ENCODE measurements at places on chromosomes 1 and 21.

DNA sequence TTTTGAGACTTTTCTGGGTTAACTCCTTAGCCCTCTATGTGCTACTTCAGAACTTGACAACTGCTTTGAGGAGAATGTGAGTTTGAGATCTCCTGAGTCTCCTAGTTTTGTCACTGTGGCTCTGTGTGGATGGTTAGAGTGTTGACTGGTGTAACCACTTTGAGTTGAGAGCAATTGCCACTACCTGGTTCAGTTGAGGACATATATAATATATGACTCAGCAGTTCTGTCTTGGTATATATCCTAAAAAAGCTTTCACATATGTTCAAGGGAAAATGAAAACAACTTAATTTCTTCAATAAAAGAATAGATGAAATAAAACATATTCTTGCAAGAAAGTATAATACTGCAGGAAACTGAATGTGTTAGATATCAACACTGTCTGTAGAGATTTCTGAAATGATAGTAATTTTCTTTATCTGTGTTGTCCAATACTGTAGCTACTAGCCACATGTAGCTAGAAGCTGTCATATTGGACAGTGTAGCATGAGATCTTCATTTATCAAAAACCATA lies 96.7 kb upstream of the QSOX1 start:
- no peak for DNase-seq

DNA sequence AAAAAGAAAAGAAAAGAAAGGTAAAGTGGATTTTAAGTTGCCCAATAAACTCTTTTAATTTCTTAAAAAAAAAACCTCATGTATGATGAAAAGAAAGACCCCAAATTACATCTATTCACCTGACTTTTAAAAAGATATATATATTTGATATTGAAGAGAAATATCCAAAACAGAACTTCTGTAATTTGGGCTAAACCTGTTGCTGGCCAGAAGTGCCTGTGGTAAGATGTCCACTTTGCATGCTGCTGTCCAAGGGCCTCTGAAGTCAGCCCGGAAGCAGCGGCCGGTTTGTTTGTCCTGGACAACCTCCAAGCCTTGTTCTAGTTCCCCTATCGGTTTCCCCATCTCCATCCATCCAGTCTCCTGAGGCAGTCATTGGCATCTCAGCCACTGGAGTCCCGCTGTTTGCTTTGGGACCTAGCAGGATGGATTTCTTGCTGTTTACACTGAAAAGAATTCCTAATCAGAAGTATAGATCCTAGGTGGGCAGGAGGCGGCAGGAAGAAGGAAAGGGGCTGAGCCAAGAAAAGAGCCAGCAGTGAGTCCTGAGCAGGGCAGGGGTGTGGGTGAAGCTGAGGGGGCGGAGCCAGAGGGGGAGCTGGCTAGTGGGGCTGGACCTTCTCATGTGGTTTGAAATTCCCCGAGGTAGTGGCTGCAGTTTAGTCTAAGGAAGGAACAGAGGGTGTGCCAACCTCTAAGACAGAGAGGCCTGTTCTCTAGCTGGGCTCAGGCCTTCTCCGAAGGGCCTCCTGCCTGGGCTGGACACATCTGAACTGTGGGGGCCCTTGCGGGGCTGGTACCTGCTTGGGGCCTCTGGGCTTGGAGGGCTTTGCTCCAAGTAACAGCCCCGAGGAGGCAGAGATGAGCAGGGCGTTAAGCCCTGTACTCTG lies 3.3 kb downstream of the NCMAP start:
- DNase-seq: no peak

DNA sequence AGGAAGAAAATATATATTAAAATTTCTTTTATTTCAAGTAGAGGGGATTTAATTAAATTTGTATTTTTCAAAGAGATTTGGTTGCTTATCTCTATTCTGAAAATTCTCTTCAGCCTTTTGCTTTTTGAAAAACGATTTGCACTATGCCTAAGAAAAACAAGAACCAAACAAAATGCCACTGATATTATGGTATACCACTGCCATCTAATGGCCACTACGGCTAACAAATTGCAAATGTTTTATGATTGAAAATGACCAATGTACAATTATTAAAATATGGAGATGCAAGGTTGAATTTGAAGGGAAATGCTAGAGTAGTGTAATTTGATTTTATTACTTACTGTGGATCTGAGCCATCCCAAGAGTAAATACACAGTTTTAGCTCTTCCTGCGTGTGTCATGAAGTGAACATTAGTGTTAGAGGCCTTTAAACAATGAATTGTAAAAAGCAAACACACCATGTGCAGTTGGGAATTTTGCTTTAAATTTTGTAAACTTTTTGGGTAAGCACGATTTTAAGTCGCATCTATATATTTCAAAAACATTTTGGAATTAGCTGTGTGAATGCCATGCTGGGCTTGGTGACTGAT lies 137.4 kb upstream of the USP25 start:
- DNase-seq: no peak

DNA sequence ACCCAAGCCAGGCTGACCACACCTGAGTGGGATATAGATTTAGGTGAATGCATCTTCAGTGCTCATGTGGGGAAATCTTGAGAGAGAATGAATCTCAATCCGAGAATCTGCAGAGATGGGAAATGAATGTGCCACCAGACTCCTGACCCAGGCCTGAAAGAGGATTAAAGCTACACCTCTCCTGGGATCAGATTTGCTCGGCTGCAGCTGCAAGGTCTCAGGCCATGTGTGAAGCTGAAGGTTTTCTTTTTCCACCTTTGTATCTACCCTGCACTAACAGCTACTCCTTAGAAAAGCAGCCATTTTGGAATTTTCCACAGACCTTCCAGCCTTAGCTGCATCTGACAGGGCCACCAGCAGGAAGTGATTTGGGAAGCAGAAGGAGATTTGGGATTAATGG lies 18.3 kb downstream of the GPR3 start:
- DNase-seq: no peak

DNA sequence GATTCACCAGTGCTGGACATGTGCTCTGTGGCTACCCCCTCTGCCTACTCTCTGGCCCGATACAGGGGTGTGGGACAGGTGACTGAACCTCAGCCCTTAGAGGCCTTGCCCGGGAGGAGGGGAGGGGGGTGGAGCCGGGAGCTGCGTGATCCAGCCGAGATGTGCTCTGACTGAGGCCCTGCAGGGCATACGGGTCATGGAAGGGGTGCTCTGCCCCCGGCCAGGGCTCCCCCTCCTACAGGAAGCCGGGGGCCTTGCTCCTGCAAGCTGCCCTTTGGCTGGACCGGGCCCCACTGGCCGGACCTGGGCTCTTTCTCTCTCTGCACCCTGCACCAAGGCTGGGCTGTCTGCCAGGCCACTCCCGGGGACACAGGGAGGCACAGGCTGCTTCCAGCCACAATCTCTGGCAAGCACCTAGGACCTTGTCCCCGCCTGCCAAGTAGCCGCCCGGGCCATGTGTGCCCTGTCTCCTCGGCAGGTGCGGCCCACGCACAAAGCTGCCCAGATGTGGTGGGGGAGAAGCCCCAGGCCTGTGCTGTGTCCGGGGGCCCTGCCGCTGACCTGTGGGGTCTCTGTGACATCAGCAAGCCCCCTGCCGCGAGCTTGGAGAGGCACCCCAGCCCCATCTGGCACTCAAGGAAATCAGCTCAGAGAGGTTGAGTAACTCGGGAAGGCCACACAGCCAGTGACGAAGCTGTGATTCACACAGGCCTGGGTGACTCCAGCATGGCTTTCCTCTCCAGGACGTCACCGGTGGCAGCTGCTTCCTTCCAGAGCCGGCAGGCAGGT lies 1.5 kb downstream of the SCNN1D start:
- no peak for DNase-seq

DNA sequence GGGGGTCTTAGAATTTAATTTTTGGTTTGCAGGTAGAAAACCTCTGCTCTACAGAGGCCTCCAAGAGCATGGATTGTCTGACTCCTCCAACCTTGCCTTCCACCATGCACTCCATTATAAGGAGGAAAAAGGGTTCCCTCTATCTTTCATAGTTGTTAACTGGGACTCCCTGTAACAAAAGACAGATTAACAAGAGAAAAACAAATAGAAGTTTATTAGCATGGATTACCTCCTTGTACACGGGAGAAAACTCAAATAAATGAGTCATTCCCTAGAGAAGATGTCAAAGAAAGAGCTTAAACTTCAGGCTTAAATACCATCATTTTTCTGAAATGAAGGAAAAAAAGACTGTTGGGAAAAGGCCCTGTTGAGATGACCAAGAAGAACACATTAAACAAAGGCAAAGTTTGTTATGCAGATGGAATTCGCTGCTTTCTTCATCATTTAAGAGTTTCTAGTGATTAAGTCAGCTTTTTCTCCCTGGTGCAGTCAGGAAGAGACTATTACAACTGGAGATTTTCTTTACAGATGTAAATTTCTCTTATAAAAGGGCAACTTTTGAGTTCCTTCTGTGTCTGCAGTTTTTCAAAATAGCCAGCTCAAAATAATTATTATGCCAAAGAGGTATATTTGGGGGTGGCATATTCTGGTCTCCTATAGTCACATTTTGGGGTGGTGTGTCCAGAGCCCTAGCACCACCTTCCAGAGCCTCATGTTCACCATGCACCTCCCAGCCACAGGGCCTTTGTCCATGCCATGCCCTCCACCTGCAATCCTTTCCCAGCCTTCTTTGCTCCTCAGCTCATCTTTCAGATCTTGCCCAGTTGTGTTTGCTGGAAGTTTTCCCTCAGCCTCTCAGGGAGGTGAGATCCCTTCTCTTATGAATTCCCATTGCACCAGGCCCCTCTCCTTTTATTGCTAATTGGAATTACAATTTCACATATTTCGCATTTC lies 63.1 kb upstream of the KLHDC7A start:
- no peak for DNase-seq
